ENCODE measurements at places on chromosomes 13 and 19.
A peak's percentile ranks its signal among the peaks of the same experiment; 100 is the strongest.

- no peak for DNase-seq
These were observed 22.1 kb downstream of the ACTN4 start for GRCh38 chr19:38669552-38669951.

DNA sequence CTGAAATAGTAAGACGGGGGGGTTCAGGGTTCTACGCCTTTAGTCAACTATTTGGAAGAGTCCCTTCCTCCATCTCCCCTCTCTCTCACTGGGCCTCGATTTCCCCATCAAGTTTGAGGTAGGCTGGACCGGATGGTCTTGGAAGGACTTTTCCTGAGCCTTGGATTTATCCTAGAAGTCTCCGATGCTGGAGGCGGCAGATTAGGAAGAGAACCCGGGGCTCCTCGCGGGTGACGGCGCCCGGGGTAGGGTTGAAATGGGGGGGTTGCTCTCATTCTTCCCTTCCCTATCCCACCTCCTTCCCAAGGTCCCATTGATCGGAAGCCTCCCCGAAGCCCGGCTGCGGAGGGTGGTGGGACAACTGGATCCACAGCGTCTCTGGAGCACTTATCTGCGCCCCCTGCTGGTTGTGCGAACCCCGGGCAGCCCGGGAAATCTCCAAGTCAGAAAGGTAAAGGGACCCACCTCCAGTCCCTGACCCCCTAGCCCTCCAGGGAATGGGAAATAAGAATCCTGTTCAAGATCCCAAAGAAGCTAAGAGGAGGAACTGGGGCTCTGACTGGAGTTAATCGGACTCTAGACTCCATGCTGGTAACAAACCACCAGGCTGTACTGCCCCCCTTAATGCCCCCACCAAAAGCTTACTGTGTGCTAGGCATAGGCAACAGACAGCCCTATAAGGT, 781 bp downstream of the QPCTL start:
- peak; percentile 42 for DNase-seq

GRCh38 chr13:31227063-31227462, 27.3 kb downstream of the B3GLCT start:
- DNase-seq, result no peak

- DNase-seq, result no peak
These were observed 1.7 kb upstream of the IFT88 start for GRCh38 chr13:20565115-20565736.

GRCh38 chr19:13031917-13032623, 36.8 kb downstream of the NFIX start:
- no peak for DNase-seq

GRCh38 chr19:58243351-58243750, 14.6 kb downstream of the ZNF544 start:
- DNase-seq, result no peak

DNA sequence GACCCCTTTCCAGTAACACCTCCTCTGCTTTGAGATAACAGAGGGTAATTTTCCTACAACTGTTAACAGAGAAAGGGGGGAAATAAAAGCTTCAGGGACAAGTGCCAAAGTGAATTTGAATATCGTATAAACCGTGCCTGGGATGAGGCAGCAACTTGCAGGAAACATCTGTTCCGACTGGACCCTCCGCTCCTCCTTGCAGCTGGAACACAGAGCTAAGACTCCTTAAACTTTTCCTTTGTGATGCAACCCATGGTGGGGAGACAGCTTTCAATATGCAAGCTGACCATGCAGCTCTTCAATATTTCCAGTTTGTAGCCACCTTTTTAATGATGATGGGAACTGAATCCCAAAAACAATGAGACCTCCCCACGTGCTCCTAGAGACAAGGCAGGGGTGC, 432.6 kb downstream of the ZNF536 start:
- DNase-seq, result no peak

GRCh38 chr19:50203281-50204080, at the start of gene MYH14:
MYH14 (plus strand) TSS chr19:50203622; CDS start chr19:50210366, 6,744 bp downstream.
- no peak for DNase-seq

Measured in stimulated activated CD4-positive, alpha-beta T cell treated with anti-CD3 and anti-CD28 coated beads, TNF-alpha, amount 100 ng/mL, for 1 hour (primary cell).